ENCODE measurements at places on chromosomes 5 and 9.

DNA sequence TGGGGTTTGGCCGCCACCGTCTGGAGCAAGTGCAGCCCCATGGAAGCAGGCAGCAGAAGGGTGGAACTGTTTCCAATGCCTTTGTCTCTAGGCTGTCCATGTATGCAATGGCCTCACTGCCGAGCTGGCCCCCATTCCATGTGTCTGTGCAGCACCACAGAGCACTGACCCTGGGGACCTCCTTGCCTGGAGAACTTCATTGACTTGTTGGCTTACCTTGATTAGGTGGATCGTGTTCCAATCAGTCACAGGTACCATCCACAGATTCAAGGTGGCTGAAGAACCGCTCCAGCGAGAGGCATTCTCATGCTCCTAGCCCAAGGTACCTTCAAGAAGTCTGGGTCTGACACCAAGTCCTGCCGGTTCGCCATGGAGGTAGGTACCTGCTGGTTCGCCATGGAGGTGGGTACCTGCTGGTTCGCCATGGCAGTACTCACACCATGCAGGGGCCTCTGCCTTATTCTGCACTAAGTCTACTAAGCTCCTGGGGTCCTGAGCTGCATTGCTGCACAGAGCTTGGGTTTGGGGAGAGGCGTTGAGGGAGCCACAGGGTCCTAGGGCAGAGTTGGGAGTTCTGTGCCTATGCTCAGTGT lies 358.3 kb upstream of the IRX1 start:
- DNase-seq: no peak

DNA sequence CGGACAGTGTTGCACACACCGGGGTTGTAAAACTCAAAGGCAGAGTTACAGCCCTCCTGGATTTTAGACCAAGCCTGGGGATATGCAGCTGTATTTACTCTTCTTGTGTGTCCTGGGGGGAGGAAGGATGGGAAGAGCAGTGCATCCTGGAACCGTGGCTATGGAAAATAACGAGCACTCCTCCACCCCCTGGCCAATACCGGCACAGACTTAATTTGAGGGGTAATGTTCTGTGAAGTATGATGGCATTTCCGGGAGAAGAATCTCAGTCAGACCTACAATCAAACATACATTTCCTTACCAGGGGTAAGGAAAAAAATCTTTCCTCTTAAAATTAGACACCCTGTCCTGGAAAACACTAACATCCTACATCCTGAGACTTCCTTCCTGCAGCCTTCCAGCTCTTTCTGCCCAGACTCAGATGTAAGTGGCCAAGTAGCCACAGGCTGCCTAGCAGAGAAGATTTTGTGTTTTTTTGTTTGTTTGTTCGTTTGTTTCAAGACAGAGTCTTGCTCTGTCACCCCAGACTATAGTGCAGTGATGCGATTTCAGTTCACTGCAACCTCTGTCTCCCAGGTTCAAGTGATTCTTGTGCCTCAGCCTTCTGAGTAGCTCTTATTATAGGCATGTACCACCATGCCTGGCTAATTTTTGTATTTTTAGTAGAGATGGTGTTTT lies 11.0 kb upstream of the ERMP1 start:
- no peak for DNase-seq

GRCh38 chr5:149645236-149645635 lies 63.9 kb downstream of the ARHGEF37 start:
- no peak for DNase-seq

GRCh38 chr5:13664377-13664776 lies 280.1 kb downstream of the DNAH5 start:
- DNase-seq: peak; percentile 75

DNA sequence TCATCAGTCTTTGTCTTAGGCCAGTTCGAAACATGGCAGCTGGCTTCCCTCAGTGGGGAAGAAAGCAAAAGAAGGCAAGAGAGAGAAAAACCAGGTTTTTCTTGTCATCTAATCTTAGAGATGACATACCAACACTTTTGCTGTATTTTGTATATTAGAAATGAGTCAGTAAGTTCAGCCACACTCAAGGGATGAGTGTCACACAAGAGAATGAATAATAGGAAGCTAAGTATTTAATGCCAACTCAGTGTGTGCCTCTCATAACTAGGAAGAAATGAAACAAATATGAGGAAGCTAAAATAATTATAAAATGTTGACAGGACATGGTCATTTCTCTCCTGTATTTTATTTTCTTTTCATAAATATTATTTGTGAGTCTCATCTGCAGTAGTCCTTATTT lies 65.3 kb downstream of the CDH12 start:
- DNase-seq: no peak

DNA sequence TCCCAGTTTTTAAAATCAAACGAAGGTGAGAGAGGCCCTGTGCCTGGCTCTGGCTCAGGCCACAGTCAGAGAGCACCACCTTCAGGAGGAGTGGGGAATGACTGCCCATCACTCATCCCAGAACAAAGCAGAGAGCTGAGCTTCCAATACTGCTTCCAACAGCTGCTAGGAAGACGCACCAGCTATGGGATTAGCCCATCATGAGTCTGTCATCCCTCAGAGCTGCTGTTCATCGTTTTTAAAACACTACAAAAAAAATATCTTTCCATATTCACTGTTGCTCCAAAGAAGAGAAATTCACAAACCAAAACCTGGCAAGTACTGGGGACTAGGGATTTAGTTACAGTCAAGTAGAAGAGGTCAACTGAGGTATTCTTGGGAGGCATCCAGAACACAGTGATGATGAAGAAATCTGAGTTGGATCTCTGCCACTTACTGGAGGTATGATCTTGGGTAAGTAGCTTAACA lies 102.4 kb downstream of the CDK5RAP2 start:
- DNase-seq: peak; percentile 64

GRCh38 chr5:132815454-132815853 lies 2.4 kb downstream of the SOWAHA start:
- no peak for DNase-seq

- DNase-seq: no peak
Observed at GRCh38 chr9:89145097-89145496, 33.5 kb downstream of the SHC3 start.

DNA sequence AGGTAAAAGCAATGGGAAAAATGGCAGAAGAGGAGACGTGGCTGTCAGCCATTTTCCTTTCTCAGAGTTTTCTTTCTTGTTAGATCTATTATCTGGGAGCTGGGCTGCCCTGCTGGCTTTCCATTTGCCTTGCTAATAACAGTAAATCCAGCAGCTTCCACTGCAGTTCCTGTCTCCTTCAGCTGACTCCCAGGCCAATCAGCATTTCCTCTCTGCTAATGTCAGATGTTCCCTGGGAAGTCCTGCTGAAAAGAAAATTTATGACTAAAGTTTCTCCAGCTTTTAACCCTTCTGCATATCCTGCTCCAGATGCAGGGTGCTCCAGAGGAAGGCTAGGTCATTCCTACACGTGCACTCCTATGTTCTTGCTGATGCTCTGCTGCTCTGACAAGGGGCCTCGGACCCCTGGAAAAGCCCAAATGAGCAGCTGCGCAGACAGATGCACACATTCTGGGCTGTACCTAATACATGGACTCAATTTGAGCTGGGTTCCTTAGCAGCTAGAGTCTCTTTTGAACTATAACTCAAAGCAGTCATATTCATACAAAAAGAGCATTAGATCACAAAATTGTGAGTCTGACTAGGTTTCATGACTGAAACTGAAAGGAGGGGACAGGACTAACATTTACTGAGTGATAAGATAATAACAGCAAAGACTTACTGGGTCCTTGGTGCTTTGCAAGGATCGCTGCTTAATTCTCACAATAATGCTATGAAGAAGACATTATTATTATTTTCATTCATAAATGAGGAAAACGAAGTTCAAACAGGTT lies 182.2 kb downstream of the MAPKAP1 start:
- no peak for DNase-seq

DNA sequence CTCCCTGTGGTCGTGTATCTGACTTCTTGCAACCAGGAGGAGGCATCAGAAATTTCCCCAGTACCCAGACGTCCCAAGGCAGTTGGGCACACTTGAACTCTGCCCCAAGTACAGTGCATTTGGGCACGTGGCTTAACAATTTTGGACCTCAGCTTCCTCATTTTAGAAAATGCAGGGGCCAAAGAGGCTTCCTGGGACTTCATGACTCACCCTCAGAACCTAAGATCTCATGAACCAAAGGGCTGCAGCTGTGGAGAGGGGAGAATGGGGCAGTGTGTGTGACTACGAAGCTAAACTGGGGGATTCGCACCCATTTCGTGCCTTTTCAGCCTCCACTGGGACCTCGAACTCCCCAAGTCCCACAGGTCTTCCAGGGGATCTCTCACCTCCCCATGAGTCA lies 59.2 kb downstream of the SYK start:
- DNase-seq: no peak

DNA sequence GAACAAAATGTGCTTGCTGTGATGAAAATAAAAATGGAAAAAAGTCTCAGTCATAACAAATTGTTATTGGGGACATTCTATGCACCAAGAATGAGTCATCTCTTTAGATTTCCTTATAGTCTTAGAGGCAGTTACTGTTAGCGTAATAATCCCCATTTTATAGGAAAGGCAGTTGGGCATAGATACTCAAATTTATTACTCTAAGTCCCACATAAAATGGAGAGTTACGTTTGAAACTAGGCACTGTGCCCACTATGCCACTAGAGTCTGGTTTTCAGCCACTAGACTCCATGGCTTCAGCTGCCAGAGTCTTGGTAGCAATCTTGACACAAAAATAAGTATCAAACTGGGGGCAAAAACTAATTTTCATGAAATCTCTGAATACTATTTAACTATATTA lies 317.9 kb upstream of the MEF2C start:
- DNase-seq: no peak

GRCh38 chr9:88872192-88872946 lies 118.9 kb upstream of the S1PR3 start:
- no peak for DNase-seq

- DNase-seq: no peak
Observed at GRCh38 chr5:14449052-14449661, 132.4 kb upstream of the OTULINL start.

DNA sequence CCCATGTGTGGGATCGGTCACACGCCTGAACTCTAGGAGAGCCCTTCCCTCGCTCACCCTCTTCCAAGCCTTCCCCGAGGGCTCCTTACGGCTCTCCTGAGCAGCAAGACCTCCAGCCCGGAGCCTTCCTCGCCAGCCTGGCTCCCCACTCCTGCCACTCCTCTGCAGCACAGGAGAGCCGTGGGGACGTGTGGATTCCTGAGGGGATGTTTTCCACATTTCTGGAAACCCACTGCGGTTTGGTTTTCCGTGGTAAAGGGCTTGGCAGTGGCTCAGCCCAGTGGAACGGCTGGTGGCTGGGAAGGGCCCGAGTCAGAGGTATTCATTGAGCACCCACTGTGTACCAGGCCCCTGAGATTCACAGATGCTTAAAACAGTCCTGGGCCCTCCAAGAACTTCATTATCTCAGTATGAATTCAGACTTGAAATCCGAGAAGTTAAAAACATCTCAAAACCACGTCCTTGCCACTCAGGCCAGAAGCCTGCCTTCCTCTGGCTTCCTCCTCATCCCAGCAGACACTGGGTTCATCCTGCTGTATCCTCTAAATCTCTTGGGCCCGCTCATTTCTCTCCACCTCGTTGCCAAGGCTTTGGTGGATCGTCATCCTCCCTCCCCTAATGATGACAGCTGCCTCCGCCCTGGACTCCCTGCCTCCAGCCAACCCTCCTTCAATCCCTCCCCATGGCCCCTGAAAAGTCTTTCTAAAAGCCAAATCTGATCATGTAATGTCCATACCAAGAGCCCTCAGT lies 109.6 kb downstream of the FGF18 start:
- no peak for DNase-seq

DNA sequence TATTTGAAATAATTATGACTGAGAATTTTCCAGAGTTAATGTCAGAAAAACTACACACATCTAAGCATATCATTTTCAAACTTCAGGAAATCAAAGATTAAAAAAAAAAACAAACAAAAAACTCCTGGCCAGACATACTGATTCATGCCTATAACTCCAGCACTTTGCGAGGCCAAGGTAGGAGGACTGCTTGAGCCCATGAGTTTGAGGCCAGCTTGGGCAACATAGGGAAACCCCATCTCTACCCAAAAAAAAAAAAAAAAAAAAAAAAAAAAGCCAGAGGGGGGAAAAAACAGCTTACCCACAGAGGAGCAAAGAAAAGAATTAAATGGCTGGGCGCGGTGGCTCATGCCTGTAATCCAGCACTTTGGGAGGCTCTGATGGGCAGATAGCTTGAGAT lies 22.4 kb downstream of the EFCAB9 start:
- no peak for DNase-seq

- no peak for DNase-seq
Observed at GRCh38 chr5:148952097-148952867, 110.6 kb downstream of the SH3TC2 start.

DNA sequence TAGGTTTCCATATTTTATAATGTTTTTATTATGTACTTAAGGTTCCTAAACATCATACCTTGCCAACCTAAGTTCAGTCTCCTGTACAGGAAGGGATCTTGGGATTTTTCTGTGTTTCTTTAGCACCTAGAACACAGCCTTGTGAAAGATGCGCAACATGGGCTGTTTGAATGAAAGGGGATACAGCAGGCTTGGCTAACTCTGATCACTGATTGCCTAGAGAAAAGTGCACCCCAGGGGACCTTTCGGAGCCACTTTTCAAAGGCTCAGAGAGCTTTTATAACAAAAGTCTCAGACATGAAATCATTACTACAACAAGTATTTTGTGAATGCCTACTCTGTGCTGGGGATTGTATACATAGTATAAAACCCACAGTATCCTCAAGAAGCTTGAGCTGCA lies 261.6 kb downstream of the BNC2 start:
- DNase-seq: no peak

GRCh38 chr5:109574985-109575384 lies 114.7 kb upstream of the MAN2A1 start:
- DNase-seq: no peak

DNA sequence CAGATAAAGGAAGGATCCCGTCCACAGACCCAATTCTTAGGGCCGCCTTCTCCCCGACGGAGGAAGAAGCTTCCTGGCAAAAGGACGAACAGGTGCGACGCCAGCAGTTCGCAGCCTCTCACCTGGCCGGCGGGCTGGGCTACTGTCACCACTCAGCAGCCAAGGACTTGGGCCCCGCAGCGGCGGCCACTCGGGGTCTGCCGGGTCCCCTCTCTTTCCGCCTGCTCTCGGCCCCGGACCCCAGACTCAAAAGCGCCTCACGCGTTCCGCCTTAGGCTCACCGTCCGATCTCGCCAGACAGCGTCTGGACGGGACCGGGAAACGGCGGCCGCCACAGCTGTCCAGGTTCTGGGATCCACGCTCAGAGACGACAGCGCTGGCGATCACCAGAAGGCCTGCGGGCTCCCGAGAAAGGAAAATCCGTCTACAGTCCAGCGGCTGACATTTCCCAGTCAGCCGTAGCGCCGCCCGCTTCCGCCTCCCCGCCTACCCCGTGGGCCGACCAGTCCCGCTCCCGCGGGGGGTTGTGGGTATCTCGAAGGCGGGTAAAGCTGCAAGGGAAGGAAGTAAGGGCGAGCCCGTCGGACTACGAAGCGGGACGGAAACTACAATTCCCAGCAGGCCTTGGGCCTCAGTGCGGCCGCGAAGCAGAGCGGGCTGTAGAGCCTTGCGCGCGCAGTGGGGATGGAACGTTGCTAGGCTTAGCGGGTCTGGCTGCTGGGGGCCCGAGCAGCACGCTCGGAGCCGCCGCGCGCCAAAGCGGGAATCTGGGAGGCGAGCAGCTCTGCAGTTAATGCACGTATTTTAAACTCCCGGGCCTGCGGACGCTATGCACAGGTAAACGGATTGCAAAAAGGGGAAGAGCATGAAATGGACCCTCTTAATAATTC lies at the start of the genes LMBRD2 and SKP2:
LMBRD2 (minus strand) TSS at position 454 of the 890 bp plus-strand sequence. CDS start 8,538 bp downstream, outside the sequence.
SKP2 (plus strand) TSS at position 678 of the 890 bp plus-strand sequence; CDS start at position 830, 152 bp downstream.
- peak; percentile 86 for DNase-seq

- DNase-seq: peak; percentile 49
Observed at GRCh38 chr5:73515232-73515631, 17.0 kb downstream of the BTF3 start.

Measured in epithelial cell of prostate (primary cell).